HS-5 (cell line): ENCODE measurements at places on chromosomes 3 and 15.
A peak's percentile ranks its signal among the peaks of the same experiment; 100 is the strongest.

DNA sequence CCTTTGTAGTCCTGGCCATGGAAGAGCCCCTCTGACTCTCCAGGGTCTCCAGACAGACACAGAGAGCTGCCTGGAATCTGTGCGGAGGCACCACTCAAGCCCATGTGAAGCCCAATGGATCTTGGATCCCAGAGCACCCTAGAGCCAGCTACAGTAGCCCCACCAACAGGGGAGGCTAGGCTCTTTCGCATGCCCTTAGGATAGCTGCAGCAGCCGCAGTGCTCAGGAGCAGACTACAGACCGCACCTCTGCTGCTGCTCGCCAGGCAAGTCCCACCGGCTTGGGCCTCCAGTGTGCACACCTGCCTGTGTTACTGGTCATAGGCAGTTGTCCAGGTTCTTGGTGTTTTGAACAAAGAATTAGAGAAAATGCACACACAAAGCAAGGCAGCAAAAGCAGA lies 131.6 kb downstream of the SPATA16 start:
- no peak for DNase-seq

DNA sequence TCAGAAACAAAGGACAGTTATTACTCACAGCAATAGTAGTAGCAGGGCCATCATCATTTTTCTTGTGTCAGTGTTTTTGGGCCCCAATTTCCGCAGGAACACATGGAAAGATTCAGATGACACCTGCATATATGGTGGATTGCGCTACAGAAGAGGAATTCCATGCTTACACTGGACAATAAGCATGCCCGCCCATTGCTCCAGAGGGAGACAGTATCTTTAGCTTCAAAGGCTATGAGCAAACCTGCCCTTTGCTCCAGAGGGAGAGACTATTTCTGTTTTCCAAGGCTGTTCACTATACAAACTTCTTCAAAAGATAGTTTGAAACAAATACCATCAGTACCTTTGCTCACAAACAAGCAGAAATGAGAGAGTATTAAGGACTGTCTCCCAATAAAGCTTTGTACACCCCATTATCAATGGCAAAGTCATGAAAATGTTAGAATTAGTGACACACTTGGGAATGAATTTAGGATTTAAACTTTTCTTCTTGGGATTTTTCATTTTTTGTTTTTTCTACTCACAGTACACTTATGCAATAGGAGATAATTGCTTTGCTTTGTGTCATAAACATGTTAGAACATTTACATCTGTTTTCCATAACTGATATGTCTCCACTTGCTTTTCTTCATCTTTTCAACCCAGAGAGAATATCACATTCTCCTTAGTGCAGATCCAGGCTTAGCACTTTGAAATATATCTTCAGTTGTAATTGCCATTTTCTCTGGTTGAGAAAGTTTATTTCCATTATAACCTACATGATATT lies 564.5 kb upstream of the ZNF717 start:
- no peak for DNase-seq

DNA sequence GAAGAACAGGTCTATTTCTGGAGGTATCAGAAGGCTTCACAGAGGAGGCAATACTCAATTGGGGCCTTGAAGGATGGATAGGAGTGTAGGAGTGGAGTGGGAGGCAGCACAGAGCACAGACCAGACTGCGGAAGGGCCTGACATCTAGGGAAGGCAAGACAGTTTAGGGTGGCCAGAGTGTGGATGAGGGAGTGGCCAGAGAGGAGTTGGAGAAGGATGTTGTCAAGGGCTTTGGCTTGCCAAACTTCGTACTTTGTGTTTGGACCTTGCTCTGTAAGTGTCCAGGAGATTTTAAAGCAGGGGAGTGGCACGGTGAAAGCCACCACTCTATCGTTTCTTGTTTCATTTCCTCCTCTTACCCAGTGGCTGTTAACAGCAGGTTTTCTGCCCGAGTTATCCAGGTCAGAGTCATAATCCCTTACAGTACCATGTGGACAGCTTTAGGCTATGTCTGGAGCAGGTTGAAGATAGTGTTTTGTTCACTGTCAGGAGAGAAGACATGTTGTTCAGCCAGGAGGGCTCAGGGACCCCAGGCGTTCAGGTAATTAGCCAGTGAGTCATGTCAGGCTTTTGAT lies 12.3 kb downstream of the SMAD3 start:
- no peak for DNase-seq

- no peak for DNase-seq
Observed at GRCh38 chr3:37594873-37595783, 266.6 kb upstream of the CTDSPL start.

DNA sequence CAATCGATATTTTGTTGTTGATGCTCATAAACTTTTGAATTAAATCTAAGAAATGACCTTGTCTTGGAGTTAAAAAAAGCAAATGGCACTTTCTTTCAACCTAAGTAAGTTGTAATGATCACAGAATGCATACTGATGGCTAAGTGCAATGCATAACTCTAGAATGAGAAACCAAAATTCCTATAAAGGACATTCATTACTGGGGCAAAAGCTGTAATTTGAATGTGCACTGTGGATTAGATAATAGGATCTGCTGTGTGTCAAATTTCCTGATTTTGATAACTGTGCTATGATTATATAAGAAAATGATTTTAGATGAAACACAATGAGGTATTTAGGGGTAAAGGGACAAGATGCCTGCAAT lies 14.3 kb downstream of the SIAH2 start:
- no peak for DNase-seq

GRCh38 chr3:9695746-9696145 lies 7.9 kb upstream of the CPNE9 start:
- no peak for DNase-seq

GRCh38 chr3:58180940-58181587 lies 29.7 kb downstream of the DNASE1L3 start:
- no peak for DNase-seq

- DNase-seq: no peak
Observed at GRCh38 chr15:39828374-39828931, 45.8 kb upstream of the FSIP1 start.

DNA sequence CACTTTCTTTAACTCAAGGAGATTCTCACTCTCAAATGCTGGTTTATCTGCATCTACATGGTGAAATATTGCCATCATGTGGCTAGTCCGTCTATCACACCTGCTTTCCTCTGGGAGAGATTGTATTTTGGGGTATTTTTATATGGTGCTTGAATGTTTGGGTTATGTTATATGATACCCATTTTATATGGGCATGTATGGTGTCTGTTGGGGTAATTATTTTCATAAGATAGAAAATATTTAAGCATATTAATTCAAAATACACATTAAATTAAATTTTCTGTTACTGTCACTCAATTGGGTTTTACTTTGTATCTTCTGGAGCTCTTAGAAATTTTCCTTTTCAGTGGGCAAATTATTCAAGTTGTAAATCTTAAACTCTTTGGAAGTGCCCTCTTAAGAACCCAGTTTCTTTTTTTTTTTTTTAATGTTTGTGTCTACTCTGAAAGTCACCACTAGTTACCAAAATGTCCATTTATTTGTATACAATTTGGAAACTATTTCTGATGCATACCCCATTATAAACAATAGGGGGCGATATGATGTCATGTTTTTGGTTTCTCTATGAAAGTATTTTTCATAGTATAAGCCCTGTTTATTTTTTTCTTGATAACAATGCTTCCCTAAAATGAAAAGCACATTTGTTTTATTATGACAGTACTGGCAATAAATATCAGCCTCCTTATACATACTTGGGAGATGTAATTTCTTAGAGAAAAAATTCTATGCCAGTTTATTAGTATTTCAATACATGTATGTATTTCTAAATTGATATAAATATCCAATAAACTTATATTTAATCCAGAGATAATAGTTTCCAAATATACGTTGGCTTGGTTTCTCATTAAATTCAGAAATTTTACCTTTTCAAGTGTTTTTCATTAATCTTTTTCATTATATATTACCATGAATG lies 36.1 kb upstream of the PLSCR5 start:
- peak; percentile 52 for DNase-seq

- DNase-seq: no peak
Observed at GRCh38 chr15:40183636-40184463, 23.0 kb downstream of the BUB1B start.
